ENCODE measurements at places on chromosomes 5 and 9. TPM values are rescaled to one million over a fixed set of nuclear protein-coding genes. Genes with fewer than 3 reads are reported as not detected.

- no peak for DNase-seq
These were observed 82.7 kb downstream of the PTPDC1 start for GRCh38 chr9:94166976-94167346.

DNA sequence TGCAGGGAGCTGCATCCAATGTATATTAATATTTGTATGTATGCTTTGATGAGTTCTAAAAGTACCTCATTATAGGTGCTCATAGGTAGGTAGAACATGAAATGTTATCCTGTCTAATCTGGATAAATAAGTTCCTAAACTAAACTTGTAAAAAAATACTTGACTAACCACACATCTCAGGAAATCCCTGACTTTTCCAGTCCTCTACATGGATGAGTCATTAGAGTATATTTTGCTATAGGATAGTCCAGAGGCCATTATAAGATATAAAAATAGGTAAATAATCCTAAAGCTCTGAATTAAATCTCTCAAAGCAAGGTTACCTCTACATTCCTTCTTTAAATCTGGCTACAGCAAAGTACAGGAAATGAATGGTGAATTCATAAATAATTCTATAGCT, 404.3 kb downstream of the RAB3C start:
- no peak for DNase-seq

DNA sequence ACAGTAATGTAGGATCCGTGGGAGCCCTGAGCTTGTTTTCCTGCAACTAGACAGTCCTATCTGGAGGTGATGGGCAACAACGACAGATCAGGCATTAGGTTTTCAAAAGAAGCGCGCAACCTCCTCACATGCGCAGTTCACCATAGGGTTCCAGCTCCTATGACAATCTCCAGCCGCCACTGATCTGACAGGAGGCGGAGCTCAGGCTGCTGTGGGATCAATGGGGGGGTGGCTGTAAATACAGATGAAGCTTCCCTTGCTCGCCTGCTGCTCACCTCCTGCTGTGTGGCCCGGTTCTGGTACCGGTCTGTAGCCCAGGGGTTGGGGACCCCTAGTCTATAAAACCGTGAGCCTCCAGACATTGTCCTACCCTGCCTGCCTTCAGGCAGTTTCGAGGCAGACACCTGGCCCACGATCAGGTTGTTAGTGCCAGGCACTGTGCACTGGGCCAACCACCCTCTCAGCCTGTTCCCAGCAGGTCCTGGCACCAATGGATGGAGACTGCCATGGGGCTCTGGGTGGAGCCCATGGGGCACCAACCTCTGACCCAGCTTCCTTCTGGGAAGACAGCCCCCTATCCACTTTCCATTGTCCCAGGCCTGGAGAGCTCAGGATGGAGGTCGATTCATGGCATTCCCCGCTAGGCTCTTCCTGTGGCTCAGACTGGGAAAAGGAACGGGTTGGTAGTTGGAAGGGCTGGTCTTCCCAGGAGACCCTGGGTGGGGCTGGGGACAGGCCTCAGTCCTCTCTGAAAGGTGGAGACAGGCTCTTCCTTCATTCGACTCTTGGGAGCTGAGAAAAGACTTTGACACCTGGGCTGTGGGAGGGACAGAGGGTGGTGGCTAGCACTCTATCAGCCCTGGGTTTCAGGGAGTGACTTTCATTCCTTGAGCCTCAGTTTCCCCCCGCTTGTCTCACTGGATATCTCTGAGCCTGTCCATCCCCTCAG, 1.7 kb downstream of the ENDOG start:
- no peak for DNase-seq

DNA sequence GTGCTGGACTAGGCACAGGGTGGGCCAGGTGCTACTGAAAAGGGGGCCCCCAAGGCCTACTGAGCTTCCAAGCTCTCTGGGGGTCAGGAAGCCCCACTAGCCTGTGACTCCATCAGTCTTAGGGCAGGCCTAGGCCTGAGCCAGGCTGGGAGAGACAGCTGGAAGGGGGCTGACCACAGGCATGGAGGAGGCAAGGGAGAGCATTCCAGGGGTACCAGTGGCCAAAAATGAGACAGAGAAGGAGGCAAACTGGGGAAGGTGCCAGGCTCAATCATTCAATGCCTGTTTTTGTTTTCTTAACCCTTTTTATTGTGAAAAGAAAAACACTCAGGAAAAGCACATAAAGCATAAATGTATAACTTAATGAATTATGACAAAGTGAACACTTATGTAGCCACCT, 26.2 kb upstream of the TCF7 start:
- DNase-seq: no peak

- no peak for DNase-seq
These were observed 237.9 kb downstream of the SLF1 start for GRCh38 chr5:94856257-94856800.

- DNase-seq: peak; percentile 79
These were observed 615.0 kb downstream of the HINT1 start for GRCh38 chr5:130549884-130550561.

DNA sequence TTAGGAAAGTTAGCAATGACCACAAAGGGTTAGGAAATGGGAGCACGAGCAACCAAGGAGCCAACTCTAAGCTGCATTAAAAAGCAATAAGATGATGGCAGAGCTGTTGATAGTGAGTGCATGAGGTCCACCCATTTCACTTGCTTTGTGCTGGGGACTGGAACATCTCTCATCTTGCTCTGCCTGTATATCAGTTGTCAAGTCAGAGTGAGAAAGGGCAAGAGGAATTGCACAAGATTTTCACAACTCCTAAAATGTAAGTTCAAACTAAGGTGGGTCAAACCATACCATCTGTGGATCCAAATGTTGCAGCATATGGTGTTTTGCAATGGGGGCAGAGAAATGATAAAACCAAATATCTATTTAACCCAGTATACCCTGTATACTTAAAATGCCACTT, 2.8 kb upstream of the ESM1 start:
- DNase-seq: no peak

GRCh38 chr9:127558581-127559246, 53.4 kb upstream of the STXBP1 start:
- no peak for DNase-seq

- no peak for DNase-seq
These were observed 262.7 kb downstream of the DEPDC1B start for GRCh38 chr5:60437308-60437707.

GRCh38 chr9:35656831-35657545, 831 bp downstream of the RMRP start:
- DNase-seq: no peak

- DNase-seq: no peak
These were observed 166.2 kb upstream of the ACO1 start for GRCh38 chr9:32218100-32218767.

The PCDHA2 gene
- not detected for total RNA-seq

DNA sequence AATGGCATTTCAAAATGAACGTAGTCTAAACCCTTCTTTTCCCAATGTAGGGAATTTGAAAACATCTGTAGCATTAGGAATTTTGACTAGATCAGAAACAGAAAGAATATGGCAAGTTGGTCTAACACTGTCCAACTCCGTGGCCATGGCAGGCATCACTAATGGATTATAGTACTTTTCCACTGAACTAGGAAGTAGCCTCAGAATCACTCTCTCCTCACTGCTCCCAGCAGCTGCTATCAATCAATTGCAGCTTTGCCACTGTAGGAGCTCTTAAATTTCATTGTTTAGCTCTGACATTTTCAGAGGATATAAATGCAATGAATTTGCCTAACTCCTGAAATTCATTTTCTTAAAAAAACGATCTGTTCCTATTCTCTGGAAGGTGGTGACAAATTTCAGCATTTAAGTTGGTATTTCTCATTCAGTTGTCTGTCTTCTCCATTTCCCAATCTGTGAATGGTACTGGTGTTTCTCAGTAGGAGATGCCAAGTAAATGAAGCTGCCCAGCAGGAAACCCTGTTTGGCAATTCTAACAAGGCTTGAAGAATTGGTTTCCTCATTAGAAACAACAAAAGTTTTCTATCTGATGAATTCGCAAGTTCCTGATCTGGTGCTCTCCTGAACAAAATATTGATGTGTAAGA, 64.7 kb downstream of the TLR4 start:
- DNase-seq: no peak

- DNase-seq: no peak
These were observed 1057.7 kb upstream of the DMAC1 start for GRCh38 chr9:8857068-8857925.

- no peak for DNase-seq
These were observed 35.6 kb downstream of the TTC39B start for GRCh38 chr9:15271403-15271802.

- DNase-seq: no peak
These were observed 73.1 kb downstream of the RGS3 start for GRCh38 chr9:113536483-113537228.

The ISL1 gene
- not detected for total RNA-seq

GRCh38 chr9:81071108-81071507, 618.2 kb downstream of the TLE1 start:
- no peak for DNase-seq

- DNase-seq: no peak
These were observed 86.1 kb downstream of the C5orf15 start for GRCh38 chr5:133882389-133882695.

- DNase-seq: peak; percentile 84
These were observed 297.0 kb upstream of the ACTBL2 start for GRCh38 chr5:57779383-57780223.

DNA sequence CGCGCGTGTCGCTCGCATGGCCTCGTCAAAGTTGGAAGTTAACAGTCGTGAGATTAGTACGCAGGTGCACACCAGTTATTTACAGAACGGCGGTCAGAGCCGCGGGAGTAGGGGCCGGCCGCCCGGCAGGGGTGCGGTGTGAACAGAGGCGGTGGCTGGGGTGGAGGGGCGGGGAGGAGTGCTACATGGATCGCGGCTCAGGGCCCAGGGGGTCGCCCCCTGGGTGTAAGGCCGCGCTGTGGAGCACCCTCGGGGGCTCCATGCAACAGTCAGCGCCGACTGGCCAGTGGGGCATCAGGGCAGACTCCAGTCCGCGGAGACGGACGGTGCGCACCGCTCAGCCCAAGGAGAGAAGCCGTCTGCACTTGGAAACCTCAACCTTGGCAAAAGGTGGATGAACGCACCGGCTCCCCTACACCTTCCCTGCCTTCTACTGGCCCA, 60.3 kb downstream of the ZNF354C start:
- DNase-seq: no peak

- no peak for DNase-seq
These were observed 4.8 kb downstream of the IRF1 start for GRCh38 chr5:132485641-132486317.

GRCh38 chr9:649128-650074, 192.1 kb upstream of the DMRT1 start:
- DNase-seq: no peak

DNA sequence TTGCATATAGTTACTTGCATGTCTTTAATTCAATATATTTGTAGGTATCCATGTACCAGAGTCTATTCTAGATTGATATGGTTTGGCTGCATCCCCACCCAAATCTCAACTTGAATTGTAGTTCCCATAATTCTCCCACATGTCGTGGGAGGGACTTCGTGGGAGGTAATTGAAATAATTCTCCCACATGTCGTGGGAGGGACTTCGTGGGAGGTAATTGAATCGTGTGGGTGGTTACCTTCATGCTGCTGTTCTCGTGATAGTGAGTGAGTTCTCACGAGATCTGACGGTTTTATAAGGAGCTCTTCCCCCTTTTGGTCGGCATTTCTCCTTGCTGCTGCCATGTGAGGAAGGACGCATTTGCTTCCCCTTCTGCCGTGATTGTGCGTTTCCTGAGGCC, 16.5 kb downstream of the FBXL7 start:
- no peak for DNase-seq

GRCh38 chr9:101470021-101470420, 34.4 kb upstream of the ALDOB start:
- no peak for DNase-seq

DNA sequence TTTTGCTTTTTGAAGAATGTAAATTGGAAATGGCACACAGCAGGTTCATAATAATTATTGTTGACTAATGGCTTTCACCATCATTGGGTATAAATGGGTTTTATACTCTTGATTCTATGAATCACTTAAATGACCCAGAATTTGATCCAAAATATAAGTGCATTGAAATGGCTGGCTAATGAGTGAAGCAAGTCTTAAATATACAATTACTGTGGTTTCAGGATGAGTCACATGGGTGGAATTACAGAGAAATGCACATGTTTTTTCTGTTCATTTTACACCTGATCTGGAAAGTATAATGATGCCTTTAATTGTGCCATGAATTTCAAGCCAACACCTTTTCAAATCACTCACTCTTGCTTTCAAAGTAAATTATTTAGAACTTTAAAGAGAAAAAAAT, 380.8 kb upstream of the CD180 start:
- no peak for DNase-seq

GRCh38 chr9:136089697-136090045, 5.4 kb downstream of the NACC2 start:
- no peak for DNase-seq

DNA sequence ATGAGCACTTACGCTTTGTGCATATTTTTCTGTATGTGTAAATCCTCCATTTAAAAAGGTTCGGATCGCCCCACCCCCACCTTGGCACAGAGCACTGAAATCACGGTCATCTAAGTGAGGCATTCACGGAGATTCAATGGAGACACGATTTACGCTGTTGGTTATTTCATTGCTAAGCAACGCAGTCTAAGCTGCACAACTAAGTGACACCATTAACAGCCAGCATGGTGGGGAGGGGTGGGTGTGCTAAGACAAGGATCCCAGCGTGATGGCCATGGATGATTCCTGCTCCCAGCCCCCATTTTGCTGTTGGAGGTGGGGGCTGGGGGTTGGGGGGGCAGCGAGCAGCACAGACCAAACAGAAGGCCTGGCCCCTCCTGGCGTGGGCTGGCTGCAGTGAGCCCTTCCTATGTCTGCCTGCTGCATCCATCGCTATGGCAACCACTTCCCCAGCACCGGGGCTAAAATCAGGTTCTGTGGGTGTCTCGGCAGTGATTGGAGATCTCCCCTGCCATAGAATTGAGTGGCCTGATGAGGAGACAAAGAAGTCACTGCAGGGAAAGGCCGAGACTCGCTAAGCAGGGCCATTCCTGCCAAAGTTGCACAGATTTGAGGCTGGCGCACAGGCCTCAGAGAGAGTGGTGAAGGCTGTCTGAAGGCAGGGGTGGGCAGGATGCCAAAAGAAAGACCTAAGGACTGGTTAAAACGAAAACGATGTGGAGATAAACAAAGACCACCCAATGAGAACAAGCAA, 14.3 kb upstream of the MARCHF6 start:
- DNase-seq: no peak

GRCh38 chr5:133257977-133258376, 206.2 kb downstream of the HSPA4 start:
- DNase-seq: no peak

- no peak for DNase-seq
These were observed 451.3 kb downstream of the LRRC70 start for GRCh38 chr5:63029891-63030290.

DNA sequence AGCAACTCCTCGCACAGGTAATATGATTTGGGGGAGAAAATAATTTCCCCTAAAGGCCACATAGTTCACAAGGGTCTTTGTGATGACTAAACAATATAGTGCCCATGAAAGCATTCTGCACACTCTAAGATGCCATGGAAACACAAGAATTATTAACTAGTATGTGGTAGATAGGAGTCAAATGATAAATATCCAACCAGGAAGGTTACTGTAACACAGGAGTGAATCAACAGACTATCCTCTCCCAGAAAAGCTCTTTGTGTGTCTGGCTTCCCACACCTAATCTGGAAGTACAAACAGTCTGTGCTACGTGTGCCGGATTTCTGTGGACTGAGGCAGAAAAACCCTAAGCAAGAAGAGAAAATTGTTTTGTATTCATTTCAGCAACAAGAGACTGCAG, 70.0 kb downstream of the OTP start:
- no peak for DNase-seq

The GSN gene
- total RNA-seq: 13.8 TPM

Data from NCI-H460 (cell line).